ENCODE measurements at places on chromosomes 12 and 14.

DNA sequence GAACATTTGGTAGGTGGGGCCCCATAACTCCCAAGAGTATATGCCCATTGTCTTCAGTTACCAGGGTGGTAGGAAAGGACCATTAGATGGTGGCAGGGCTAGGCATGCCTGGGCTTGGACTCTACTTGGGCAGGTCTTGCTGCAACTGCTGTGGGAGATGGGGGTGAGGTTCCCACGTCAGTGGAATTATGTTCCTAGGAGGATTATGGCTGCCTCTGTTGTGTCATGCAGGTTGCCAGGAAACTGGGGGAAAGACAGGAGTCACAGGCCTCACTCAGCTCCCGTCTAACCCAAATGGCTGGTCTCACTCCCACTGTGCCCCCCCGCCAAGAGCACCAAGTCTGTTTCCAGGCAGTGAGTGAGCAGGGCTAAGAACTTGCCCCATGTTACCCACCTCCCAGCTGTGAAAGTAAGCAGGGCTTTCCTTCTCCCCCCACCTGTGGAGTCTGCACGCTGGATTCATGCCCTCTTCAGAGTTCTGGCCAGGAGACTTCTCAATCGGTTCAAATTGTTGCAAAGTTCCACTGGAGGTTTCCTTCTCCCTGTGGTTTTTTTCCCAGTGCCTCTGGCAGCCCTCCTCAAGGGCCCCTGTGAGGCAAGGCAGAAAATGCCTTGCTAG, 337.5 kb downstream of the CCDC91 start:
- DNase-seq = no peak

DNA sequence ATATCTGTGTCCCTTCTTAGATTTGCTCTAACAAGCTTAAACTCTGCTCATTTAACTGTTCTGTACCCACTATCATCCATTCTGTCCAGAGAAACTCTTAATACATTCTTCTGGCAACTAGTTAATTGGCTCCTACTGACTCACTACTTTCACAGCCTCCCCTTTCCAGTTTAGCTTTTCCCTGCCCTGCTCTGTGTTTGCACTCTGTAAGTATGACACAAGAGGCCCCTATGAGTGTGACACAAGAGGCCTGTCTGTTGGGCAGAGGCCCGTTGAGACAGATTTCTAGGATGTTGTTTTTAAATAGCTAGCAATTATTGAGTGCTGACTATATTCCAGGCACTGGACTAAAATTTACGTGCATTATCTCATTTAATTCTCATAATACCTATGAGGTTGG, 246.0 kb upstream of the DAAM1 start:
- no peak for DNase-seq

DNA sequence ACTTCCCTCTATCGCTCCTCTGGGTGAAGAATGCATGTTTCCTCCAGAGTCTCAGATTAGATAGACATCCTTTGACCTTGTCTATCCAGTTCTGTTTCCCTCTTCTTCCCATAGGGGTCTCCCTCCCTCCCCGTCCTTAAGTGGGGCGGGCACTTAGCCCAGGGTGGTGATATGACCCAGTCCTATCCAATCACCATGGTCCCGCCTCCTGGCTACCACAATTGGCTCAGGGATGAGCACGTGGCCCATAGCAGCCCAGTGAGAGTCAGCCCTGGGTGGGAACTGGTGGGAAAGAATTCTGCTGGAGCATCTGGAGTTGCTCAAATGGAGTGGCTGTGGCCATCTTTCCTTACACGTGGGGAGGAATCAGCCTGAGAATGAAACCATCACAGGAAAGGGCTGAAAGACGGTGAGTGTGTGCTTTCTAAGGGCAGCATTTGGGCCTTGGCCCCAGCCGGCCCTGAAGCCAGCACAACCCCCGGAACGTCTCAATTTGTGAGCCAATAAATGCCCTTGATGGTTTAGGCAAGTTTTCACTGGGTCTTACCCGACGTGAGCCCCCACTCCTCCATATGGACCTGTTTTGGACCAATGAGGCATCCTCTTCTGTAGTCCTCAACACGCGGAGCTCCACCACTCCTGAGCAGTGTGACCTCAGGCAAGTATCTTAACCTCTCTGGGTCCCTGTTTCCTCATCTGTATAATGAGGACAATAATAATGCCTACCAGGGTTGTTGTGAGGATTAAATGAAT, 14.4 kb upstream of the MLXIP start:
- DNase-seq = peak; percentile 51

- no peak for DNase-seq
Observed at GRCh38 chr12:42468921-42469320, 120.6 kb downstream of the PRICKLE1 start.

GRCh38 chr14:27148143-27148542, 550.3 kb upstream of the NOVA1 start:
- no peak for DNase-seq

DNA sequence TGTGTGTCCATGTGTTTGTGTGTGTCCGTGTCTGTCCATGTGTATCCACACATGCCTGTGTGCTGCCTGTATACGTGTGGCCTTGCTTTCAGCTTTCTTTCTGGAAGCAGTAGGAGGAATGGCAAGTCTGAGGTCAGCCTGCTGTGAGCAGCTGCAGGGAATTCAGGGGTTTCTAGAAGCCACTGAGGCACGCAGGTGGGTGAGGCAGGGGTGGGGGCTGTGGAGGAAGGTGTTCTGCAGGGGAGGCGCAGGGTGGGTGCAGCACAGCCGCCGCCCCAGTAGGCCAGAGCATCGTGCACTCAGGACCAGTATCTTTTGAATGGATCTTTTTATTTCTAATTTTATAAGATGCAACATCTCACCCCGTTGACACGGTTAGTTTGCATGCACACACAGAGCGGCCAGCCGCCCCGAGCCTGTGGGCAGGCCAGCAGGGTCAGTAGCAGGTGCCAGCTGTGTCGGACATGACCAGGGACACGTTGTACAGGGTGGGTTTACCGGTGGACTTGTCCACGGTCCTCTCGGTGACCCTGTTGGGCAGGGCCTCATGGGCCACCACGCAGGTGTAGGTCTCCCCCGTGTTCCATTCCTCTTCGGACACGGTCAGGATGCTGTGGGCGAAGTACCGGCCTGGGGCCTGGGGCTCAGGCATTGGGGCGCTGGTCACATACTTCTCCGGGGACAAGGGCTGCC, 327.7 kb downstream of the TMEM121 start:
- no peak for DNase-seq

DNA sequence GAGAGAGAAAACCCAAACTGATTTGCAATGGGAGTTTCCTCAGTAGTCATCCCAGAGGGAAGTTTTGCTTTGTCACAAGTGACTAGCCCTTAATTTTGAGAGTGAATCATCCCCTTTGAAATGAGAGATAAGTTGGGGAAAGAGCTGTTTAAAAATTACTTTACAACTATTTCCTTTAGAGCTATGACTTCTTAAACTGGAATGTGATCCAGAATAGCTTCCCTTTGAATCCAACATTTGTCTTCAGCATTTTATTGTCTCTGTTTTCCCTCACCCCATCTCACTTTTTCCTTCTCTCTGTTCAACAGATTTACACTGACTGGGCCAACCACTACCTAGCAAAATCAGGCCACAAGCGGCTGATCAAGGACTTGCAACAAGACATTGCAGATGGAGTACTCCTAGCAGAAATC, 109.3 kb downstream of the NAV3 start:
- DNase-seq = no peak

- no peak for DNase-seq
Observed at GRCh38 chr12:19967431-19967830, 400.9 kb upstream of the PDE3A start.

- DNase-seq = no peak
Observed at GRCh38 chr12:92717202-92717601, 14.4 kb downstream of the PLEKHG7 start.

DNA sequence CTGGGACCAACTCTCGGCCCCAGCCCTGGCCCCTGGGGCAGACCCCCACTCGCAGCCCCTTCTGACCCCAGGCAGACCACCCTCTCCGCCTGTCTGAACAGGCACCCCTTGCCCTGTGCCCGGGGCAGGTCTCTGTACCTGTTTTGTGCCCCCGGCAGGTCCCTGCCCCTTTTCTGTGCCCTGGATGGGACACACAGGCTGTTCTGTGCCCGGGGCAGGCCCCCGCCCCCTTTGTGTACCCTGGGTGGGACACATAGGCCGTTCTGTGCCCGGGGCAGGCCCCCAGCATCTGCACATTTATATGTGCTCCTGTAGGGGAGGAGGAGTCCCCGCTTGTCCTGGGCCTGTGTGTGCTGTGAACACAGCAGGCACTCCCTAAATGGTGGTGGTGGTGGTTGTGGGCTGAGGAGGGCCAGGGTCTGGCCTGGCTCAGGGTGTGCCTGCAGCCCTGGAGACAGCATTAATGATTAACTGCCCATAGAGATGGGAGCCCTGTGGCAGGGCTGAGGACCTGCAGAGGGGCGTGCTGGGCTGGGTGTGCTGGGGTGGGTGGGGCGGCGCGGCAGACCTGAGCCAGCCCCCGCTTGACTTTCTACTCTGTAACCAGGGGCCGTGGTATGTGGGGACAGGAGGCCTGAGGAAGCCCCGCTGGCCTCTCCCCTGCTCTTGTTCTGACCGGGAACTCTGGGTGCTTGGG, 3.7 kb downstream of the FBRSL1 start:
- no peak for DNase-seq

DNA sequence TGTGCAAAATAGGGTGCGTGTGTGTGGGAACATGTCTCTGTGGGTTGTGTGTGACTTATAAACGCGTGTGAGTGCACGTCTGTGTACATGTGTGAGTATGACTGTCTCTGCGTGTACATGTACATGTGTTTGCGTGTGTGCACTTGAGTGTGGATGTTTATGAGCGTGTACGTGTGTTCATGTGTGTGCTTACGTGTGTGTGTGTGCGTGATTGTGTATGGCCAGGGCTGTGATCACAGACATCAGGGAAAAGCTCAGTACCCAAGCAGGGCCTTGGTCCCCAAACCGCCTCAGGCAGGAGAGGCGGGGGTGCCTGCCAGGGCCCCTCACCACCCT, 326.3 kb upstream of the DIO3 start:
- DNase-seq = no peak

DNA sequence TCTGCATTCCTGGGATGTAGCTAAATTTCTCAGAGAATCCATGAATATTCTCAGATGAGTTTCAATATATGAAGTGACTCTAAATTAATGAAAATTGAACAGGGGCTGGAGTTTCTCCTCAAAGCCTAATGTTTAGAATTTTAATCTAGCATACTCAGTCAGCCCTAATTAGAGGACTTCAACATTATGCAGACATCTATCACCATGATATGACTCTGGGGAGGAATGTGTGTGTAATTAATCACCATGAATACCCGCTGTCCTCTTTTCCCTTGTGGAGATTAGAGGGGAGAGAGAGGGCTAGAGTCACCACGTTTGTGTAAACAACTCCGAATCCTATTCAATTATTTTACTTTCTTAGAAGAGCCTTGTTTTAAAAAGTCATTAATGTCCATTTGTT, 698.6 kb upstream of the MDGA2 start:
- no peak for DNase-seq

GRCh38 chr12:43284486-43285158, 267.4 kb downstream of the ADAMTS20 start:
- DNase-seq = no peak

DNA sequence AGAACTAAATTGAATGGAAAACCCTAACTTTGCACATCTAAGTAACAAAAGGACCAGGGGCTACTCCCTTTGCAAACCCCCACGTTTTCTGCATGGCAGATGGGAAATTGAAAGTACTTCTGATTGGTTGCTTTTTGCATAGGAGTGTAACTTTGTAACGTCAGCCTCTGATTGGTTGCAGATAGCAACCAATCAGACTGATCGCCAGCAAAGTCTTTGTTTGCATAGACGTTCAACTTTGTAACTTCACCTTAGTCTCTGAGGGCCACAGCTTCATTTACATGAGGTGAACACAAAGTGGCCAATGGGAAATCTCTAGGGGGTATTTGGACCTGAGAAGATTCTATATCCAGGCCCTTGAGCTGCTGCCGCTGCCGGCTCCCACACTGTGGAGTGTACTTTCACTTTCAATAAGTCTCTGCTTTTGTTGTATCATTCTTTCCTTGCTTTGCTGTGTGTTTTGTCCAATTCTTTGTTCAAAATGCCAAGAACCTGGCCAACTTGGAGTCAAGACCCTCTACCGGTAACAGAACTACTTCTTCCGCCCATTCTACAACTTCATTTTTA, 102.5 kb upstream of the PRICKLE1 start:
- DNase-seq = no peak

DNA sequence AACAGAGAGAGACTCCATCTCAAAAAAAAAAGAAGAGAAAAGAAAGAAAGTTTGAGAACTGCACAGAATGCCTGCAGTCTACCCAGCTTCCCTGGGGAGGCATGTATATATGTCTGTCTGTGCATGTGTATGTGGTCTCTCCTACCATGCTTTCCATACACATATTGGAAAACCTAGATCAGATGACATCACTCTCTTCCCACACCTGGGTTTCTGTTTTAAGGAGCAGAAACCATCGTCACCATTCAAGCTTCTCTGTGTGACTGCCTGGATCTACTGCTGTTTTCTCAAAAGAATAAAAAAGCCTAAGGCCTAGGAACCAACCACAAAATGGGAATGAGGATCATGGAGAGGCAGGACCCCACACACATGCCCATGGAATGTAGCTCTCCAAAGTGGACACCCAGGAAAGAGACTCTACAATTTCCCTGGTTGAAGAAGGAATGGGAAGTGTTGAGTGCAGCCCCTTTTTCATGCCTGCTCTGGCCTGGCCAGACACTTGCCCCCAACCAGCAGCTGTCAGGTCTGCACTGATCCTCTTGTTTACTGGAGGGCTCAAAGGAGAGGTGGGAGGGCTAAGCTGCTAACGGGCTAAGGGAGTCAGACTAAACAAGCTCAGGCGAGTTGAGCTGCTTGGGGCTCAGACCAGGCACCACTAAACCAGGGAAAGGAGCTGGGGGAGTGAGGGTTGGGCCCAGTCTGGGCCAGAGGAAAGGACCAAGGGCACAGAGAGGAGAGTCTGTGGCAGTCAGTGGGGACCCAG, 7.7 kb upstream of the PCK2 start:
- no peak for DNase-seq

DNA sequence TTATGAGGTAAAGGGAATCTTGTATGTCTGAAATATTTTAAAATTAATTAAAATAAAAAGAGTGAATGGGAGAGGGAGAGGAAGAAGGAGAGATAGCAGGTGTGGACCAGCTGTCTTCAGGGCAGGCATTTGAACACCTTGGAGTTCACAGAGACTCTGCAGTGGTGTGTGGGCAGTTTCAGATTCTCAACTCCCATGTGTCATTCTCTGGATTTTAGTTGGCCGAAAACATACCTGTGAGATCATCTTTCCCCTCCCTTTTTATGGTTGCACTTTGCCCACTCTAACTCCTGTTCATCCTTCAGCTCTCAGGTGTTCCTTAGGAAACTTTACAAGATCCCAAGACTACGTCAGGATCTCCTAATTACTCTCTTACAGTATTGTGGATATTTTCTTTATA, 108.1 kb downstream of the ERC1 start:
- peak; percentile 15 for DNase-seq

All from stimulated activated CD4-positive, alpha-beta T cell treated with anti-CD3 and anti-CD28 coated beads, TNF-alpha, amount 100 ng/mL, for 24 hours (primary cell).